ENCODE measurements at places on chromosomes 1 and 21. TPM values are rescaled to one million over a fixed set of nuclear protein-coding genes. Genes with fewer than 3 reads are reported as not detected.

Gene GRIK1
- total RNA-seq = not detected

Gene PROK1
- total RNA-seq = not detected

Gene OR2T29
- total RNA-seq = not detected

Gene GLIS1
- not detected for total RNA-seq

Gene KCNH1
- not detected for total RNA-seq

Gene CC2D1B
- 40.5 TPM for total RNA-seq

GRCh38 chr1:54714881-54715492 lies 674 bp upstream of the TTC4 start:
- peak overlapping the region; percentile 94 for H3K4me3 ChIP-seq
- peaks cover 31% of the 10 kb centered on the region for H3K4me1 ChIP-seq
- no peak for DNase-seq
- H3K27me3 ChIP-seq = peaks cover 6% of the 10 kb centered on the region
- peak overlapping the region; percentile 77 for H3K27ac ChIP-seq

DNA sequence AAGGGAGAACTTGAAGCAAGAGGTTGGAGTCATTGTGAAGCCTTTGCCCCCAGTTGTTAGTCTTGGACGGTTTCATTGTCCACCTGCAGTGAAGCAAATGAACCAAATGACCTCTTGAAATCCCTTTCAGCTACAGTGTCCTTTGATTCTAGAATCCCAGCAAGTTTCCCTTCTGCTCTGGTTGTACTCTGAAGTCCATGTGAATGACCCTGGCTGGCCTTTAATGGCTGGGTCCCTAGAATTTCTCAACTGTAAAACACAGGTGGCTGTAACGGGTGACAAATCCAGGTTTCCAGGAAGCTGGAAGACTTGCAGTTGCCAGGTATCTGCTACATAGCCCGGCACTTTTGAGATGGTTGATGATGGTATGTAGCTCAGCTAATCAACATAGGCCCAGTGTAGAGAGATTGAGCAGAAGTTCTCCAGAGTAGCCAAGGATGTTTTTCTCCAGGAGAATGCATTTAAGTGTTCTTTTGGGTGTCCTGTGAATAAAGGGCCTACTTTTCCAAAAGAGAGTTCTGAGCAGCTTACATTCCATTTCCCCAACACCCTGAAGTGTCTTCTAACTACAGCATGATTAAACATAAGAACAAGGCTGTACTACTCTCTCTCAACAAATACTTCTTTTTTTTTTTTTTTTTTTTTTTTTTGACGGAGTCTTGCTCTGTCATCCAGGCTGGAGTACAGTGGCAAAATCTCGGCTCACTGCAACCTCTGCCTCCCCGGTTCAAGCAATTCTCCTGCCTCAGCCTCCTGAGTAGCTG lies 17.6 kb upstream of the SLC30A1 start:
- H3K4me1 ChIP-seq = peaks cover 19% of the 10 kb centered on the region
- H3K4me3 ChIP-seq = no peak overlapping the region

DNA sequence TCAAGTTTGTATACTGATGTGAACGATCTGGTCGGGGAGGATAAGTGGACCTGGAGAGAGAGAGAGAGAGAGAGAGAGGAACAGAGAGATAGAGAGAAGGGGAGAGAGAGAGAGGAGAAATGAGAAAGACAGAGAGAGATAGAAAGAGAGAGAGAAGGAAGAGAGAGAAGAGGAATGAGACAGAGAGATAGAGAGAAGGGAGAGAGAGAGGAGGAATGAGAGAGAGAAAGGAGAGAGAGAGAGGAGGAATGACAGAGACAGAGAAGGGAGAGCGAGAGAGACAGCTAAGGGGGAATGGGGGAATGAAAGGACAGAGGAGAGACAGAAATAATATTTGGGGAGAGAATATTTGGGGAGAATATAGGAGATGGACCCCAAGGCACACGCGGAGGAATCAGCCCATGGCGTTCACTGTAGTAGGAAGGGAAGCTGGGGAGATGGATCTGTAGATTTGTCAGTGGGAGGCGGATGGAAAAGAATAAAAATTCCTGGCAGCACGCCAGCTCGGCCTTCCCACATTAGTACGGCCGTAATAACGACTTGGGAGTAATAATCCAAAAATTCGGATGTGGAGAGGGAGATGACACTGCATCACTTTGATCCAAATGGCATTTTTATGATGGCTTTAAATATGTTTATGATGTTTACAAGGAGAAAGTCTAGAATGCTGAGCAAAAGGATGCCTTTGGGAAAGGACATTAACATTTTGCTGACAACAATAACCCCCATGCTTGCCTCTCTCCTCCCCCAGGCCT lies 159.8 kb upstream of the KCNJ6 start:
- no peaks in the 10 kb centered on the region for H3K36me3 ChIP-seq
- DNase-seq = no peak
- H3K4me1 ChIP-seq = no peaks in the 10 kb centered on the region
- H3K27ac ChIP-seq = no peak overlapping the region
- H3K4me3 ChIP-seq = no peak overlapping the region

DNA sequence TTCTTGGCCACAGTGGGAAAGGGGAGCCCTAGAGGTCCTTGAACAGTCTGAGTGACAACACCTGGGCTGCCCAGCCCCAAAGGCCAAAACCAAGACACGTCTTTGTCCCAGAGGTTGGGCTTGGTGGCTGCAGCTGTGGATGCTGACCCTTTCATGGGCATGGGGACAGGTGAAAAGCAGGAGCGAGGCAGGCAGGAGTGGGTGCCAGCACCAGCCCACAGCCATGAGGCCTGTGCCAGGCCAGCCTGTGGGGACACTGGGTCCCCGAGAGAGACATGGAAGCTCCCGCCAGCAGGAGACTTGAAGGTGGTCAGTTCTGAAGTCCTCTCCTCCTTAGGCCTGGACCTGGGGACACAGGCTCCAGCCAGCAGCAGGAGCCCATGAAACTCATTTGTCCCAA lies 98.6 kb downstream of the KCNJ15 start:
- H3K36me3 ChIP-seq = no peaks in the 10 kb centered on the region
- no peak overlapping the region for H3K27ac ChIP-seq
- no peak for DNase-seq
- peaks cover 12% of the 10 kb centered on the region for H3K4me1 ChIP-seq
- H3K27me3 ChIP-seq = peaks cover 10% of the 10 kb centered on the region

GRCh38 chr21:29843804-29844203 lies 96.0 kb downstream of the GRIK1 start:
- H3K27me3 ChIP-seq = peaks cover 9% of the 10 kb centered on the region
- no peak overlapping the region for H3K27ac ChIP-seq
- DNase-seq = no peak

Data from activated T-helper 1 cell treated with anti-CD3 and anti-CD28 coated beads, Interleukin-12 subunit alpha, Interleukin-12 subunit beta, Interleukin-2, Interleukin-4 antibody, amounts not matched to agents 30 ng/mL and 10 ng/mL and 1 ng/mL, durations not matched to agents 14 hours and 24 hours and 36 hours (primary cell).